Esophagus muscularis mucosa (tissue), 4 donors: ENCODE measurements at places on chromosomes 7 and 10. TPM values are rescaled to one million over a fixed set of nuclear protein-coding genes. Genes with fewer than 3 reads are reported as not detected.

DNA sequence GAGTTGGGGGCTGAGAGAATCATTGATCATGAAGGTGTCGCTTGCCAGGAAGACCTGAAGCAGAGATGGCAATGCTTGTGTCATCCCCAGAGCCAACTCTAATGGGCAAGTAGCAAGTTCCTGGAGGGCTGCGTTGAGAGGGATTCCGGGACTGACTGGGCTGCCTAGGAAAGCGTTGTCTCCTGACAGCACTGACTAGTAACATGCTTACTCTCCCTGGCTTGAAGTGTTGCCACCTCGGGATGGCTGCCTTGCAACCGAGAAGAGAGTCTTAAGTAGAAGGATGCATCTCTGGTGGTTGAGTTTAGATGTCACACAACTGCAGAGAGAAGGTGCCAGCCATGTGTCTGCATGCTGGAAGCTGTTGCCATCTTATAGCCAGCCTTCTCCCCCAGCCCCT, 453.4 kb downstream of the PLXNA4 start:
- no peaks in the 10 kb centered on the region for H3K4me1 ChIP-seq
- no peak for DNase-seq
- no peak overlapping the region for H3K27ac ChIP-seq
- no peaks in the 10 kb centered on the region for H3K36me3 ChIP-seq
- H3K4me3 ChIP-seq, result no peak overlapping the region

DNA sequence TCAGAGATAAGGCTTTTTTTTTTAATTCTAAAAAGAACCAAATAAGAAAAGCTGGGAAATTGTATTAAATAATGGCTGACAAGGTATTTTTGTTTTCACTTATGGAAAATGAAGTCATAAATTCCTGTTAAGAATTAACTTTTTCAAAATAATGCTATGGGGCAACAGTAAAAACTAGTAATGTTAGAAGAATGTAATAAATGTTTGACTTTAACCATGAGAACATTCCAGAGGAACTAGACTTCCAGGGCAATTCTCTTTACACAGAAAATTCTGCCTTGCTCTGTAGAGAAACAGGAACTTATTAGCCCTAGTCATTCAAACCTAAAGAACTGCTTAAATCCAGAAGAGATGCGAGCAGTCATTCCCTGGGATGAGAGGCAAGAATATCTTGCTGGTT, 571.1 kb downstream of the IPMK start:
- H3K27ac ChIP-seq, result no peak overlapping the region
- no peaks in the 10 kb centered on the region for H3K36me3 ChIP-seq
- no peaks in the 10 kb centered on the region for H3K4me1 ChIP-seq

- no peak for DNase-seq
- H3K27ac ChIP-seq, result no peak overlapping the region
- peaks cover 72% of the 10 kb centered on the region for H3K36me3 ChIP-seq
- H3K27me3 ChIP-seq, result no peaks in the 10 kb centered on the region
These were observed 70.2 kb downstream of the ANKRD26 start for GRCh38 chr10:27030060-27030459.

DNA sequence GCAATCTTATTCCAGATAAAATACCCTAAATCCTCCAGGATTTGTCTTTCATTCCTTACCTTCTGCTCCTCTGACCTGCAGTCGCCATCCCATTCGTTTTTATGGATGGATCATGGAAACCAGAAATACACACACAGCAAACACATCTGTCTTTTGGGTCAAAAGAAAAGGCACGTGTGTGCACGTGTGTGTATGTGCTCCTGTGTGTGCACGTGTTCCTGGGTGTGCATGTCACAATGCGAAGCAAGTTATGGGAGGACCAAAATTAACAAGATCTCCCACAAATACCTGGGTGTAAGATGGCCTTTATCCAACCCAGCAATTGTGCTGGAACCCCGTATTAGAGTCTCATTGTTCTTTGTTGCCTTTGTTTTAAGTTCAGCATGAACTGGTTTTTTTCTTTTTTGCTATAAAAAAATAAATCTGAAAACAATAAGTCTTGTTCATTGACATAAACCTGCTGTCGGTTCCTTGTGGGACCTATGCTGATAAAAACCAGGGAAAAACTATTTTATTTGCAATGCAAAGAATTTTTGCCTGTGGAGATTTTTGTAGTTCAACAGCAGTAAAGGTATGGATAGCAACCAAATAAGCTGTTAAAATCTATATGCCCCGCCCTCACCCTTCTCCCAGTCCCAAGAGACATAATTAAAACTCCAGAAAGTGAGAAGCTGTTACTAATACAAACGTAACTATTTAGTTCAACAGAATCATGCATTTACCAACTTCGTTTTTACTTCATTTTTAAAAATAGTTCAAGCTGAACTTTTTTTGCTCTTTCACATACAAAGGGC, 229.6 kb downstream of the CREB5 start:
- H3K27me3 ChIP-seq, result no peaks in the 10 kb centered on the region
- no peak overlapping the region for H3K27ac ChIP-seq
- no peaks in the 10 kb centered on the region for H3K36me3 ChIP-seq
- H3K4me1 ChIP-seq, result peaks cover 19% of the 10 kb centered on the region
- no peak for DNase-seq

DNA sequence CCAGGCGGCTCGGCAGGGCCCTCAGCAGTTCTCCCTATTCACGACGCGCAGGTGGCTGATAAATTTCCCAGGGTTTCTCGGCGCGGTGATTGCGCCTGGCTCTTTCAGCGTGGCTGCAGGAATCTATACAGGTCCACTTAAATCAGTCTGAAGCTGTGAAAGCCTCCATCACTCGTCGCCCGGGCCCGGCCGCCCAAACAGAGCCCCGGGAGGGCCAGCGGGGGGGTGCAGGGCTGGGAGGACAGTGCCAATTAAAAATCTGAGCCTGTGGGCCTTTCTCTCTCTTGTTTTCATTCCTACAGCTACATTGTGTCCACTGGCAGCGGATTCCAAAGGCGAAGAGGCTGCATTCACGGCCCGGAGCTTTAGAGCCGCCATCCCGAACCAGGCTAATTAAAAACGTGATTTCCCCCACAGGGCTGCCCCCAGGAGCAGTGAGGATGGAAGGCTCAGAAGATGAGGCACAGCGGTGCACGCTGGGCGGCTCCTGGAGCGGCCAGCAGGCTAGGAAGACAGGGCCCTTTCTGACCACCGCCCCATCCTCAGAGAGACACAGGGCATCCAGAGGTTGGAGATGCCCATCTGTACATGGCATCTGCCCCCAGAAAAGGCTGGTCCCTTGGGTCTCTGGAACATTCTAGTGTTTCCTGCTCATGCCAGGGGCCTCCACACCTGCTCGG, 100.7 kb downstream of the FAM53B start:
- H3K36me3 ChIP-seq, result no peaks in the 10 kb centered on the region
- H3K27me3 ChIP-seq, result no peaks in the 10 kb centered on the region
- no peak overlapping the region for H3K4me3 ChIP-seq
- peaks cover 79% of the 10 kb centered on the region for H3K4me1 ChIP-seq

DNA sequence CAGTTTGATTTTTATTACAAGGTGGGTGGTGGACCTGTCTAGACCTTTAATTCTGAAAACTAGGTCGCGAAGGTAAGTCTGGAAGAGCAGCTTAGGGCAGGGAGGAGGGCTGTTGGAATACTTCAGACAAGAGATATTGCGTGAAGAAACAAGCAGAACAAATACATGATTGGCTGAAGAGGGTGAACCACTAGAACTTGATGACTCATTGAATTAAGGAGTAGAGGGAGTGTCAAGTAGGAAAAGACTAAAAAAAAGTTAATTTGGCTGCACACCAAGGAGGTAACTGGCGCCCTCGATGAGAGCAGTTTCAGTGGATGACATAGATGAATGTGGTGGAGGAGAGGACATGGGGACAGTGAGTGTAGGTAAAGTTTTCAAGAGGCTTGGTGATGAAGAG, 41.3 kb downstream of the WNT2 start:
- no peaks in the 10 kb centered on the region for H3K27me3 ChIP-seq
- no peaks in the 10 kb centered on the region for H3K36me3 ChIP-seq
- no peaks in the 10 kb centered on the region for H3K4me1 ChIP-seq
- no peak overlapping the region for H3K4me3 ChIP-seq

DNA sequence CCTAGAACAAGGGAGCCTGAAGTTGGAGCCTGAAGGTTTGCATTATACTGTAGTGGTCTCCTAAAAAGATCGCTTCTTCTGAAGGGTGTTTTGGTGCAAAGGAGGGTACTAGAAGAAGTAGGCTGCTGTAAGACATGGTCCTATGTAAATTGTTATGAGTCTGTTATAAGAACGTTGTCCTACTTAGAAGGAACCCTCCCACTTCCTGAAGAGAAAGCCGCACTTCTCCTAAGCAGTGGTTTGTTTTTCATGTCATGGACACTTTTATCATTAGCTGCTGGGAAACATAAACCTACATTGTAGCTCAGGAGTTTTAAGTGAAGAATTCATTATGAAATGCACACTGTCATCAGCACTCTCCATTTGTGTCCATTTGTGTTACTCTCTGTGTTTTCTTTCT, 129.1 kb upstream of the ITGB1 start:
- H3K4me3 ChIP-seq, result no peak overlapping the region
- no peak overlapping the region for H3K27ac ChIP-seq
- DNase-seq, result no peak
- no peaks in the 10 kb centered on the region for H3K27me3 ChIP-seq
- no peaks in the 10 kb centered on the region for H3K36me3 ChIP-seq
- no peaks in the 10 kb centered on the region for H3K4me1 ChIP-seq

Gene GNG11
- 20.5 TPM for total RNA-seq

Gene ACHE
- 3.9 TPM for total RNA-seq

Gene TMEM225B
- total RNA-seq, result not detected

Gene ANKRD2
- total RNA-seq, result 1.6 TPM

Gene LOXL4
- total RNA-seq, result 19.4 TPM

Gene FOXI2
- total RNA-seq, result 0.42 TPM

Gene GJC3
- total RNA-seq, result not detected
